Osteocyte (in vitro differentiated cells): ENCODE measurements at places on chromosomes 12 and 14. TPM values are rescaled to one million over a fixed set of nuclear protein-coding genes. Genes with fewer than 3 reads are reported as not detected.

Gene STRAP
- total RNA-seq = 132 and 136 TPM in 2 replicates

Gene INHBC
- not detected in 2 replicates for total RNA-seq

Gene KERA
- not detected in 2 replicates for total RNA-seq

Gene FGF6
- not detected in 2 replicates for total RNA-seq

Gene ANKRD33
- not detected in 2 replicates for total RNA-seq

Gene JPH4
- not detected in 2 replicates for total RNA-seq

Gene SLC35F4
- total RNA-seq = not detected in 2 replicates

Gene RIPK3
- total RNA-seq = 0.78 and 1.3 TPM in 2 replicates

Gene RAD9B
- 0.44 and 0.64 TPM in 2 replicates for total RNA-seq

Gene KRT81
- 0.50 and 0.83 TPM in 2 replicates for total RNA-seq

Gene KITLG
- total RNA-seq = 1.3 and 1.9 TPM in 2 replicates

Gene RXYLT1
- 18.6 and 22.2 TPM in 2 replicates for total RNA-seq

DNA sequence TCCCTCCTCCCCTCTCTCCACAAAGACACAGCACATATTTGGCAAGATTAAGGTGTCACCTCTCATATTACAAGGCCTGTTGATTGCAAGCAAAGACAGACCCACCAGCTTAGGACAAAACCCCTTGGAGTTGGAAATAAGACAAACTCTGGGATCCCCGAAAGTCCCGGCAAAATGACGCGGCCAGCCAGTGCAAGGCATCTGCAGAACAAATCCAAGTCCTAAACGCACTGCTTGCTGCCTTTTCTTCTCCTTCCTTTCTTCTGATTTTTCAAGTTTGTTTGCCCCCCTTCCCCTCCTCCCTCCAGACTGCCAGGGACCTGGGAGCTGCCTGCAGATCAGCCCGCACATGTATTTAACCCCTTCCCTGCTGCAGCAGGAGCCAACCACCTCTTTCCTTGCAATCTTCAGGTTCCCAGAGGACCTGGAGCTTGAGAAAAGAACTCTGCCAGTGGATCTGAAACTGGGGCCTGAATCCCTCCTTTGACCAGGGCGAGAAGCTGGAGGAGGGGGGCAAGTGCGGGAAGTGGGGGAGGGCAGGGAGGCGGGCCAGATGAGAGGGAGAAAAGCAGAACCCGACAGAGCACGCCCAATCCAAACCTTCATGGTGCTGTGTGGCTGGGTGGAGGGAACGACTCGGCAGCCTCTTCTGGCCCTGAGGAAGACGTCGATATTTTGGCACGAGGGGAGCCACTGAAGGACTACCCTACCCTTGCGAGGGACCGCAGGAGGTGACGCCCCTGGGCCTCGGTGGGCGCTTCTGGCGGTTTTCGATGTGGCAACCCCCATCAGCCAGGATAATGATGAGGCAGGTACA, 2.0 kb upstream of the NTF3 start:
- DNase-seq = no peak

DNA sequence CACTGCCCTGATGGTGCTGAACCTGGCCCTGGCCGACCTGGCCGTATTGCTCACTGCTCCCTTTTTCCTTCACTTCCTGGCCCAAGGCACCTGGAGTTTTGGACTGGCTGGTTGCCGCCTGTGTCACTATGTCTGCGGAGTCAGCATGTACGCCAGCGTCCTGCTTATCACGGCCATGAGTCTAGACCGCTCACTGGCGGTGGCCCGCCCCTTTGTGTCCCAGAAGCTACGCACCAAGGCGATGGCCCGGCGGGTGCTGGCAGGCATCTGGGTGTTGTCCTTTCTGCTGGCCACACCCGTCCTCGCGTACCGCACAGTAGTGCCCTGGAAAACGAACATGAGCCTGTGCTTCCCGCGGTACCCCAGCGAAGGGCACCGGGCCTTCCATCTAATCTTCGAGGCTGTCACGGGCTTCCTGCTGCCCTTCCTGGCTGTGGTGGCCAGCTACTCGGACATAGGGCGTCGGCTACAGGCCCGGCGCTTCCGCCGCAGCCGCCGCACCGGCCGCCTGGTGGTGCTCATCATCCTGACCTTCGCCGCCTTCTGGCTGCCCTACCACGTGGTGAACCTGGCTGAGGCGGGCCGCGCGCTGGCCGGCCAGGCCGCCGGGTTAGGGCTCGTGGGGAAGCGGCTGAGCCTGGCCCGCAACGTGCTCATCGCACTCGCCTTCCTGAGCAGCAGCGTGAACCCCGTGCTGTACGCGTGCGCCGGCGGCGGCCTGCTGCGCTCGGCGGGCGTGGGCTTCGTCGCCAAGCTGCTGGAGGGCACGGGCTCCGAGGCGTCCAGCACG, 4.7 kb downstream of the LTB4R start:
- no peak for DNase-seq

GRCh38 chr14:75307700-75308379, 29.2 kb downstream of the FOS start:
- peak; percentile 94 for DNase-seq

DNA sequence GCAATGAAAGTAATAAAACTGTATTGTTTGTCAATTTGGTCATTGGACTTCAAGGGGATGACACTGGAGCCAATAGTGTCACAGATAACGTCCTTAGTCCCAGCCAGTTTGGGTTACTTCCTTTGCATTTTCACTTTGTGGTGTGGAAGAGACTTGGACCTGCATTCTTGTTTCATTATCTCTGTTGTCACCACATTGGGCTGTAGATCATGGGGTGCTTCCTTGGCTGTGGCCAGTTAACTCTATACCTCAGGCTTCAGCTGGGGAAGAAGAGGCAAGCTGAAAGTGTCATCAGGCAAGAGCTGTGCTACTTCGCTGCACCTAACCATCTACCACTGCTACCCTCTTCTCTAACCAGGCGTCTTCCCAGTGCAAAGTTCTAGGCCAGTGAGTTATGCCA, 15.1 kb upstream of the CISTR start:
- no peak for DNase-seq

DNA sequence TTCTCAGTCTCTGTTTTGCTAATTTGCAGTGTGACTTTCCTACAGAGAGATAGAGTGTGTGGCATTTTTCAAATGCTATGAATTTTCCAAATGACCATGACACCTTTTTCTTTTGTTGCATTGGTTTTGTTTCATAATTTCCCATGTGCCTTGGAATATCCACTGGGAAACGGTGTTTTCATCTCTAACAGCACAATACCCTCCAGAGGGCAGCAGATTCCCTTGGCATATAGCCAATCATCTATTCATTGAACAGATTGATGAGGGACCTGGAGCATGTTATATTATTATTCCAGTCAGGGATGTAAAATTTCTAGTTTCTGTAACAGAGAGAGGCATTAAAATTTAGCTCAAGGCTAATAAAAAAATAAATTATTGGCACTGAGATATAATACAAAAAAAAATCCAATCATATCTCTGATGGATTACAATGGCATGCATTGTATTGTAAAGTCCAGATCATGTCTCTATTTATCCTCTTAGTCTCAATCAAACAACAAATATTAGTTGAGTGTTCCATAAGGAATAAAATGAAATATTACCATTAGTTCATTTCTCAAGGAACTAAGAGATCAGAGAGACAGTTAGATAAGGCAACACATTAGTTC, 29.6 kb upstream of the NTN4 start:
- DNase-seq = no peak

GRCh38 chr12:86228656-86229055, 27.5 kb downstream of the MGAT4C start:
- no peak for DNase-seq

DNA sequence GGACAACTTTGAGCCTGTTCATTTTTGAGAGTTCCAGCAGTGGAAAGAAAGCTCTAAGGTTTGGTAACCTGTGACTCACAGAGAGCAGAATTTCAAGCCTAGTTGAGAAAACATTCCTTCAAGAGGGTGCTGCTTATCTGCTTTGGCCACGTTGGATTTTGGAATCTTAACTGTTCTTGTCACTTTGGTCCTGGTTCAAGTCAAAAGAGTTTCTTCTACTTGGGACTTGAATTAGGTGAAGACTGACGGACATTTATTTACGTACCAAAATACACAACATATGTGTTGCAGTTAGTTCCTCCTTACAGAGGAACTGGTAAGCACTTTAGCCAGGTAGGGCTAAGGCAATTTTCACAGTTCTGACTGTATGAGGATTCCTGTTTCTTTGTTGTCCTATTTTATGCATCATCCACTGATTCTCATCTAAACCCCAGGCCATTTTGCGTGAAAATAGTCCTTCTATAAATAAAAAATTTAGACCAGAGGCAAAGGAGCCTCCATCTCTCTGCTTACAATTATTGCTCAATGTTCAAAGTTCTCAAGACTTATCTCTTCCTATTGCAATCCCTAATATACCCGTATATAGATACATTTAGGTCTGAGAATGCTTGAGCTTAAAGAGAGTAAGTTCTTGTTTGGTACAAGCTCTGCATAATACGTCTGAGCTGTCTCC, 580.9 kb downstream of the DIO2 start:
- no peak for DNase-seq

- no peak for DNase-seq
These were observed 2.5 kb downstream of the PGF start for GRCh38 chr14:74952697-74953484.

- no peak for DNase-seq
These were observed 13.3 kb upstream of the EIF4B start for GRCh38 chr12:52992699-52993557.

- no peak for DNase-seq
These were observed 126.7 kb upstream of the HIF1A start for GRCh38 chr14:61568572-61569011.

DNA sequence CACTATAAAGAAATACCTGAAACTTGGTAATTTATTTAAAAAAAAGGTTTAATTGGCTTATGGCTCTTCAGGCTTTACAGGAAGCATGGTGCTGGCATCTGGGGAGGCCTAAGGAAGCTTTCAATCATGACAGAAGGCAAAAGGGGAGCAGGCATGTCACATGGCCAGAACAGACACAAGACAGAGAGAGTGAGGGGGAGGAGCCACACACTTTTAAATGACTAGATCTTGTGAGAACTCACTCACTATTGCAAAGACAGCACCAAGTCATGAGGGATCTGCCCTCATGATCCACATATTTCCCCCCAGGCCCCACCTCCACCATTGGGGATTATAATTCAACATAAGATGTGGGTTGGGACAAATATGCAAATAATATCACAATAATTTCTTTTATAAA, 355.6 kb downstream of the DAD1 start:
- DNase-seq = no peak

DNA sequence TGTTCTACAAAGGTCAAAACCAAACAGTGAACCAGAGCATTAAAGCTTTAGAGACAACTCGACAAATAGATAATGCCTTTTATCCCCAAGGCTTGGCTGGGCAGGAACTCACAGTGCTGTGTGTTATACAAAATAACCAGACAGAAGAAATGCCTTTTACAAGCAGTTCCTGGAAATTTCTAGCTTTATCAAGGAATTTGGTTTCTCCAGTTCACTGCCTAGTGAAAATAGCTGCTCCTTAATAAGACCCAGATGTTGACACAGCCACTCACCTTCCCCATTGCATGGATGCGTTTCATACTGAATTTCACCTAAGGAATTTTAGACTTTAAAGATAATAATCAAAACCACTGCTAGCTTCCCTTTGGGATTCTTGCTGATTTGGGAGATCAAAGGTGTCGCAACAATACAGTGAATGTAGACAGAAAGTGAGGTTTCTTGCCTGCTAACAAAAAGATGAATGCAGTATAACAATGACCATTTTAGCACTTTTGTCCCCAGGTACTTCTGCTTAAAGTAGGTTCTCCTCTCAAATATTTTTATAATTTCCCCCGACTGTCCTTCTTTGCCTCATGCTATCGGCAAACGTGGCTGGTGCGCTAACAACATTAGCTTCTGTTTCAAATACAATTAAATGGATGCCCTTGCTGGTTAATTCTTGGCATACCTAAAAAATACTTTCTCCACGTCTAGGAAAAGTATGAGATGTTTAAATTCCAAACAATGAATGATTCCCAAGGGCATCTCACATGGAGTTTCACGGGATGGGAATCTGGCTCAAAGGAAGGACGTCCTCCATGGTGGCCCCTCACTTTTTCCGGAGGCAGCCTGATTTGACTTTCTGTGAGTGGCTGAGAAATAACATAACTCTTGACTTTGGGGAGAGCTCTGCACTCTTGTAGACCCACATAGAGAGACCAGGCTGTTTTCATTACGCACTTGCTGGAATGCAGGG, 162.4 kb downstream of the C12orf75 start:
- DNase-seq = no peak

GRCh38 chr14:75559045-75559444, 19.4 kb upstream of the FLVCR2 start:
- DNase-seq = no peak

- no peak for DNase-seq
These were observed 212.8 kb upstream of the CAND1 start for GRCh38 chr12:67056329-67056728.

DNA sequence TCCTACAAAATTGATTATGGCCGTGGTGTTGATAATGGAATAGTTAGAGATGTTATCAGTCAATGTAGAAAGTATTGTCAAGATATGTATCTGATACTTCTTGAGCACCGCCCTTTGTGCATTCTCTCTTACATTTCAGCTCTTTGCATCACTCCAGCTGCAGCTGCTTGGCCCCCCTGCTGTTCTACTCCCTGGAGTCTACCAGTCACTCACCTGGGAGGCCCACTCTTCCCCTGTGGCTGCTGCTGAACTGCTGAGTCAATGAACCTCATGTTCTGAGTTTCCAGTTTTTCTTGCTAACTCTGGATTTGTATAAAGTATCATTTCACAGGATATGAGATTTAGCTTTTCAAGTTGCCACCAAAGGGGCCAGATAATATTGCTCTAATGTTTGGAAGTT, 312.8 kb upstream of the SLC16A7 start:
- no peak for DNase-seq

DNA sequence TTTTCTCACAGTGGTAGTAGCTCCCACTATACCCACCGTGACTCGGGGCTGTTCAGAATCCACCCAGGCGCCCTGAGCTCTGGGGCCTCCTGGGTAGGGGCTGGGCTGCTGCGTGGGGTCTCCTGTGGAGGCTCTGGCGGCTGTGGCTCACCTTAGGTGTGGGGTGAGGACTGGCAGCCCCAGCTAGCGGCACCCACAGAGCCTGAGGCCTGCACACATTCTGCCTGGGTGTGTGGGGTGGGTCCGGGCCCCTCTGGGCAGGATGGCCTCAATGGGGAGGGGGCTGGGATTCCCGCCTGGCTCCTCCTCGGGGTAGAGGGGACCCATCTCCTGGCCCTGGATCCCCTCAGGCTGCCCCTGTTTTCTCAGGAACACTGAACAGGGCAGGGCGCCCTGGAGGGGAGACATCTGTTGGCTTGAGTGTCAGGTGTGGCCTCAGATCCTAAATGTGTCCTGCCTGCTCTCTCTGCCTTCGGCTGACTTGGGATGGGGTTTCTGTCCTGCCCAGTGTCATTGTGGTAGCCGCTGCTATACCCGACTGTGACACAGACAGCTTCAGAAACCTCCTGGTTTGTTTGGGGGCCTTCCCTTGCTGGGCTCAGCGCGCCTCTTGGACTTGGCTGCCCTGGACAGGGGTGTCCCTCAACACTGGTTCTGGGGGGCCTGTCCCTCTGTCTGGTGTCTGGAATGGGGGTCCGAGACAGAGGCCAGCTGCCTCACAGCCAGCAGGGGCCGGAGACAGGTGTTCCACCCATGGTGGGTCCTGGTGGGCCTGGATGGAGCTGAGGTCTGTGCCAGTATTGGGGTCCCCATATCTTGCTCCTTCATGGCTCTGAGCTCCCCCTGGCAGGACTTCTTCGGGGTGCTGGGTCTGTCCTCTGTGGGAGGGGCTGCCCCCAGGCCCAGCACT, 354.9 kb downstream of the TMEM121 start:
- DNase-seq = peak; percentile 83

GRCh38 chr14:22515929-22516328, 73.1 kb downstream of the DAD1 start:
- DNase-seq = no peak

GRCh38 chr12:29431513-29431912, 50.5 kb upstream of the ERGIC2 start:
- DNase-seq = no peak
